Stimulated activated CD4-positive, alpha-beta T cell treated with anti-CD3 and anti-CD28 coated beads, Interleukin-12 subunit alpha, Interleukin-12 subunit beta, amount 100 ng/mL, for 4 hours (primary cell): ENCODE measurements at places on chromosomes 7 and 10.

DNA sequence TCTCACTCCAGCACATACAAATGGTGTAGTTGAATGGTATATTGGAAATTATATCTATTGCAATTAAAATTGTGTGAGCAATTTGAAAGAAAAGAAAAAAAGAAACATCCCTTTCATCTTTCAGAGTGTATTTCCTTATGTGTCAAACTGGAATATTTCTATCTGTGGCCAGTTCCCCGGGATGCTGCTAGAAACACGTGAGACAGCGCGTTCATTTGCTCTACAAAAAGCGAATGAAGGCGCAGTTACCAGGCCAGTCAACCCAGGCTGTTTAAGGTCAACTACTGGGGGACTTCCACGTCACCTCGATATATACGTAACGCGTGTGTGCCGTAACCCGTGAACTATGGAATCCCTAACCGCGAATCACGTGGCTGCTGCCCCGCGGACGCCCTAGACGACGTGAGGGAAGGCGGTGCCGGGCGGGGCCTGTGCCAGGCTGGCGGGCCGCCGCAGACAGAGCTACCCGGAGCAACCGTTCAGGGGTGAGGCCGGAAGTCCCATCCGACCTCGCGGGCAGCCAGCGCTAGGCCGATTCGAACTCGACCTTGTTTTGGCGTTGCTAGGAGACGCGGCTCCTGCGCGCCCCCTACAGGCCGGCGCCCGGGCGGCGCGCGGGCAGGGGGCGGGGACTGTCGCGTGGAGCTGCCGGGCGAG lies 1.1 kb upstream of the ARL4A start:
- DNase-seq = peak; percentile 88

- DNase-seq = no peak
These were observed 9.9 kb downstream of the RP9 start for GRCh38 chr7:33099154-33099940.

GRCh38 chr10:102710609-102711008 lies 3.6 kb downstream of the ARL3 start:
- DNase-seq = no peak

GRCh38 chr10:72093450-72093849 lies 5.1 kb upstream of the SPOCK2 start:
- DNase-seq = no peak

- DNase-seq = no peak
These were observed 309.0 kb downstream of the TFEC start for GRCh38 chr7:115721293-115722217.

DNA sequence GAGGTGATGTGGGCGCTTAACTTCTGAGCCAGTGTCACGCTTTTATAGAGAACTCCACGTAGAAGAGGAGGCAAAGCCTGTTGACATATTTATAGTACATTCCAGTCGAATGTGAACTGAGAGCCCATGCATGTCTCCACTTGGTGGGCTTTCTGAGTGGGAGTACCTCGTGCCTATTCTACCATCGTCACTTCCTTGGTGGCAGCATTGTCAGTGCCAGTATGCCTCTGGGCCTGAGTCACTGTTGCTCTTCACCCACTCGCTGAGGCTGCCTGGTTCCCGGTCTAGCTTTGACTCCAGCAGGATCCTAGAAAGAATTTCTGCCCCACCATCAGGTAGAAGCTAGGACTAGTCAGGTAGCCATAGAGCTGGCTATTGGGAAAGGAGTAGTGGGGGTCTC lies 30.0 kb upstream of the CDH23 start:
- DNase-seq = no peak

- DNase-seq = no peak
These were observed 62.7 kb upstream of the CARD11 start for GRCh38 chr7:3106361-3106826.

- no peak for DNase-seq
These were observed 431.0 kb upstream of the GALNT17 start for GRCh38 chr7:70700941-70701425.

DNA sequence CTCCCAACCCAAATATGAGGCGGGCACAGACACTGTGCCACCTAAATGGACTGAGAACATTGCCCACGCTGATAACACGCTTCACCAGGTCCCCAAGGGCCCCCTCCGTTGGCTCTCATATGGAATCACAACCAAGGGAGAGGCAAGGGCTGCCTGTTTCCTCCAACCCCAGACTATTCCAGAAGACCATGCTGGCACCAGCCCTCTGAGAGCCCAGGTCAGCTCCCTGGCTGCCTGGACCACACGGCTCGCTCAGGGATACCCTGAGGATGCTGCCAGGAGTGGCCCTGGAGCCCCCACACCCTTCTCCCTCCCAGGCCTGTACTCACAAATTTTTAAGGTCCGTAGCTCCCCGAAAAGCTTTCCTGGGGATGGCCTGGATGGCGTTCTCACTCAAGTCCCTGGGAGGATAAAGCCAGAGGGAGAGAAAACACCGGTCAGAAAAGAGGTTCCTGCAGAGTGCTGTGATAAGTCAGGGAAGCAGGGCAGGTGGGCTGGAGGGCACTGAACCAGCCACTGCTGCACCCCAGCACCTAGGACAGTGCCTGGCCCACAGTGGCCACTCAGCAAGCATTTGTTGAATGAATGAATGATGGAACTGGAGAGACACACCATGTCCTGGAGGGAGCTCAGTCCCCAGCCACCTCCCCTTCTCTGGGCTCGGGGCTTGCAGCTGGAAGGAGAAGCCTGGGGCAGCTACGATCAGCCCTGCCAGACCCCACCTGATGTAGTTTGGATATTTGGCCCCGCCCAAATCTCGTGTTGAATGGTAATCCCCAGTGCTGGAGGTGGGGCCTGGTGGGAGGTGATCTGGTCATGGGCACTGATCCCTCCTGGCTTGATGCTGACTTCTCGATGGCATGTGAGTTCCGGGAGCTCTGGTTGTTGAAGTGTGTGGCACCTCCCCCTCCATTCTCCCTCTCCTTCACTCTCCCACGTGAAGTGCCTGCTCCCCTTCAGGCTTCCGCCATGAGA lies 119.8 kb downstream of the SLIT1 start:
- DNase-seq = no peak

DNA sequence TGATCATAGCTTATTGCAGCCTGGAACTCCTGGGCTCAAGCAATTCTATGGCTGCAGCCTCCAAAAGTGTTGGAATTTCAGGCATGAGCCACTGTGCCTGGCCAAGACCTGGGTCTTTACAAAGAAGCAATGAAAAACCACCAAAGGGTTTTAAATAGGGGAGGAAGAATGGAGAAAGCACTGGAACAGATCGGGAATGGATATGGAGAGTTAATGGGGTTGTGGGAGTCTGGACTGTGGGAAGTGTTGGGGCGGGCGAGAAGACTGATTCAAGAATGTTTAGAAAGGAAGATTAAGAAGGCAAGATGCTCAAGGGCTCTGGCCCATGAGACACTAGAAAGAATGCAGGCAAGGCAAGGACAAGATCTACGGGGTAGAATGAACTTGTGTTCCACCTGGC lies 98.5 kb downstream of the CARD11 start:
- DNase-seq = no peak

DNA sequence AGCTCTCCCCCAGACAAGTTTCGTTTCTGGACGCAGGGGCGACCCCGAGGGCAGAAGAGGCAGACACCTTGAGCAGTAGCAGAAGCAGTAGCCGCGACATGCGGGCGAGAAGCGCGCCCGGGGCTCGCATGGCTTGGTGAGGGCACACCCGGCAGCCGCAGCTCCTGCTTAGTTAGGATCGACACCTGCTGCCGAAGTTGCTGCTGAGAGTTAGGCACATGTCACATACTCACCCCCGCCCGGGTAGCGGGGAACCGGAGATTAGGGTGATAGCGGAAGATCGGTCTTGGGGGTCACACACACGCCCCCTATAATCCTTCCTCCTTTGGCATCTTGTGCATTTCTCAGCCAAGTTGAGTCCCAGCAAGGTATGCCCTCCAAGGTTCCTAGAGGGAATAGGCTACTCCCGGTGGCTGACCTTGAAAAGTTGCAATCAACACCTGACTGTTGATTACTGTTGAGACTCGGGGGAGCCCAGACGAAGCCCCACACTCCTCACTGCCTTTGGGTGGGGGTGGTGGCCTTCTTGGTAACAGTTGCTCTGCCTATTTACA lies 668 bp downstream of the GPR37 start:
- DNase-seq = peak; percentile 9

DNA sequence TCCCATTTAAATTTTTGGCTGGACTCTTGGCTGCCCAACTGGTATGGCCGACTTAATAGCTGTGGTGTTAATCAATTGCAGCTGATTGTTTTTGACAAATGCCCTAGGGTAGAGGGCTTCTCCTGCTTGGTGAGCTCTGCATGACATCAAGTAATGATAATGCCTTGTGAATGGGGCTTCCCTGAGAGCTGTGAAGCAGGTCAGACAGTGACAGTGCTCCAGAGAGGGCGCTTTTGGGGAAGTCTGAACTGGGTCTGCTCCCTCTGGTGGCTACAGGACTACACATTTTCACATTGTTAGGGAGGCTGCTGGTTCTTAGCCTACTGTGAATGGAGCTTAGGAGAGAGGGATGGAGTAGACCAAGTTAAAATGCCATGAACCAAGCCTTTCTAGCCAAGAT lies 98.8 kb downstream of the SDK1 start:
- no peak for DNase-seq

- no peak for DNase-seq
These were observed 202.7 kb downstream of the FAM107B start for GRCh38 chr10:14571866-14572507.

- DNase-seq = no peak
These were observed 71.5 kb downstream of the GPR85 start for GRCh38 chr7:113015034-113015645.

- DNase-seq = no peak
These were observed 1.3 kb downstream of the CNNM2 start for GRCh38 chr10:102919246-102919959.

DNA sequence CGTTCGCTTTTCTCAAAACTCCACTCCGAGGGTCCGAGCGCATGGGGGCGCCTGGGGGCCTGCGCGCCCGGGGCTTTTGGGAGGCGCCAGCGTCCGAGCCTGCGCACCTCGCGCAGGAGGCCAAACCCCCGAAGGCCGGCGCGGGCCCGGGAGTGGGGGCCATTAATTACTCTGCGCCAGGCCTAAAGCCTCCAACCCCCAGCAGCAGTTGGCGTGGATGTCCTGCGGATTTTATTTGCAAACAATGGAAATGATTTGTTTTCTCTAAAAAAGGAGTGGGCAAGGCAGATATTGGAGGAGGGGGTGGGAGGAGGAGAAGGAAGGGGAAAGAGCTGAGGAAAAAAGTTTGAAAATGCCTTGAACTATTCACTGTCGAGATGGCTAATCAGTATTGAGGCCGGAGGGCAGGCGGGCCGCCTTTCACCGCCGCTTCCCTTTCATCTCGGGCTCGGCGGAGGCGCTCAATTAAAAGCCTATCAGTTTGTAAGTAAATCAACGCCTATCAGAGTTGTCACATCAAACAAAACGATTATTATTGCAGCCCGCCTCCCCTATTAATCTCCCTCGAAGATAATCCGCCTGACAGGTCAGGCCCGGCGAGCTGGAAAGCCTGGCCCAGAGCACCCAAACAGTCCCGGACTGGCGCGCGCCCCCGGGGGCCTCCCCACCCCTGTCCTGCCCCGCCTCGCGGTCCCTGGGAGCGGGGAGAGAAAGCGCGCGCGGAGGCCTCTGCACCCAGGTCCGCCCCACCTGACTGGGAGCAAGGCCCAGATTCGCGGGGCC lies 3.4 kb upstream of the ZNF503 start:
- DNase-seq = no peak

DNA sequence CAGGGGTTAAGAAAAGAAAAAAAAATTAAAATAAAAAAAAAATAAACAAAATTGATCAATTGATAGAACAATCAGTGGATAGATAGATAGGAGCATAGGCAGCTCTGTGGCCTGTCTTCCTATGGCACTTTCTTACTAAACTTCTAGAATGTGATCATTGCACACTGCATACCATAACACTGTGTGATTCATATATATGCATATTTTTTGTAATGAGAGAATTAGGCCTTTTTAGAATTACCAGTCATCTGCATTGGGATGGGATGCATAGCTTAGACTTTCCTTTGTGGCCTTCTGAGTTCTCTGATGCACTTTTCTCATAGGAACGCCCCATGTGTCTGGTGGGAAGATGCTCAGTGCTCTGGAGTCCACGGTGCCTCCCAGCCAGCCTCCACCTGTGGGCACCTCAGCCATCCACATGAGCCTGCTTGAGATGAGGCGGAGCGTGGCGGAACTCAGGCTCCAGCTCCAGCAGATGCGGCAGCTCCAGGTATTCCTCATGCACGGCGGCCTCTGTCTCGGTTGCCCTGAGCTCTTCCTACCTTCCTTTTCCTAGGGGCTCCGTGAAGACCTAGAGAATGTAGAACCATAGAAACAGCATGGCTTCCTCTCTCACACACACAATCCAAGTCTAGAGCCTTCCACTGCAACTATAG lies 222.5 kb downstream of the ARHGAP21 start:
- no peak for DNase-seq

GRCh38 chr10:35508647-35509046 lies 96.5 kb upstream of the GJD4 start:
- DNase-seq = no peak

GRCh38 chr10:69486922-69487730 lies 35.9 kb downstream of the TSPAN15 start:
- DNase-seq = no peak

DNA sequence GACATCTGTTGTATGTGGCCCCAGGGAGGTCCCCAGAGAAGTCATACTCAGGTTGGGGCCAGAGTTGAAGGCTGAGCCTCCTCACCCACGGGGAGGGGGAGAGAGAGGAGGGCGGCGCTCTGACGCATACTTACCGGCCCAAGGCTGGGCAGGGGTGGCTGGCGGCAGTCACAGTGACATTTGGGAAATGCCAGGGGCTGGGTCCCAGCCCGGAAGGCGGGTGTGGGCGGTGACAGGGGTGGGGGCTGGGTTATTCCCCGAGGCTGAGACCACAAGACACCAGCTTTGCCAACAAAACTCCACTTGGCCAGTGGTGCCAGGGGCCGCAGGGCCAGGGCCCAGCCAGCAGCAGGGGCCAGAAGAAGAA lies 41.1 kb downstream of the RASGEF1A start:
- peak; percentile 31 for DNase-seq

GRCh38 chr10:113880236-113880635 lies 25.8 kb downstream of the NHLRC2 start:
- DNase-seq = no peak
